Fibroblast of skin of abdomen (primary cell): ENCODE measurements at places on chromosomes 16 and 17.

- DNase-seq = no peak
Measured at GRCh38 chr16:85064186-85064585, 36.6 kb downstream of the KIAA0513 start.

GRCh38 chr17:4849011-4849536 is 15.9 kb downstream of the MINK1 start:
- no peak for DNase-seq

GRCh38 chr17:19347323-19348080 is 15.0 kb downstream of the B9D1 start:
- no peak for DNase-seq

DNA sequence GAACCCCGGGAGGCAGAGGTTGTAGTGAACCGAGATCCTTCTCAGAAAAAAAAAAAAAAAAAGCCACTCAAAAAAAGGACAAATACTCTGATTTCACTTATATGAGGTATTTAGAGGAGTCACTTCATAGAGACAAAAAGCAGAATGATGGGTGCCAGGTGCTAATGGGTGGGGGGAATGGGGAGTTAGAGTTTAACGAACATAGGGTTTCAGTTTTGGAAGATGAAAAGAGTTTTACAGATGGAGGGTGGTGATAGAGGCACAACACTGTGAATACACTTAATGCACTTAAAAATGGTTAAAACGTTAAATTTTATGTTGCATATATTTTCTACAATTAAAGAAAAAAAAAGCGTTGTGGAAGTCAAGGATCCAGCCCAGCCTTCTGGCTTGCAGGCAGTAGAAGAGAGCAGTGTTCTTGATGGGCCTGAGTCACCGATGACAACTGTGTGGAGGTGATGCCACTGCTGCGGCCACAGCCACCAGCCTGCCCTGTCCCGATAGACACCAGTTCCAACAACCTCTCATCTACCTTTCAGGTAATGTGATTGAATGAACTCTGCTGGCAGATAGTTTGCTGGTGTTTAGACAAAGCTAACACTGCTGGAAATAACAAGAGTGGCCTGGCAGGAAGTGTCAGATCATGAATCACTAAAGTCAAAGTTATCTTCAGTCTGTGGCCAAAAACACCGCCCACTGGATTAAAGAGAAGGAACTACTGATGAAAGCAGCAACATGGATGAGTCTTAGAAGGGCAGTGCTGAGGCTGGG is 49.9 kb upstream of the COX10 start:
- DNase-seq = peak; percentile 61

- no peak for DNase-seq
Measured at GRCh38 chr17:74085434-74085833, 118.0 kb upstream of the RPL38 start.

- DNase-seq = no peak
Measured at GRCh38 chr17:79156463-79157095, 82.0 kb downstream of the ENGASE start.

DNA sequence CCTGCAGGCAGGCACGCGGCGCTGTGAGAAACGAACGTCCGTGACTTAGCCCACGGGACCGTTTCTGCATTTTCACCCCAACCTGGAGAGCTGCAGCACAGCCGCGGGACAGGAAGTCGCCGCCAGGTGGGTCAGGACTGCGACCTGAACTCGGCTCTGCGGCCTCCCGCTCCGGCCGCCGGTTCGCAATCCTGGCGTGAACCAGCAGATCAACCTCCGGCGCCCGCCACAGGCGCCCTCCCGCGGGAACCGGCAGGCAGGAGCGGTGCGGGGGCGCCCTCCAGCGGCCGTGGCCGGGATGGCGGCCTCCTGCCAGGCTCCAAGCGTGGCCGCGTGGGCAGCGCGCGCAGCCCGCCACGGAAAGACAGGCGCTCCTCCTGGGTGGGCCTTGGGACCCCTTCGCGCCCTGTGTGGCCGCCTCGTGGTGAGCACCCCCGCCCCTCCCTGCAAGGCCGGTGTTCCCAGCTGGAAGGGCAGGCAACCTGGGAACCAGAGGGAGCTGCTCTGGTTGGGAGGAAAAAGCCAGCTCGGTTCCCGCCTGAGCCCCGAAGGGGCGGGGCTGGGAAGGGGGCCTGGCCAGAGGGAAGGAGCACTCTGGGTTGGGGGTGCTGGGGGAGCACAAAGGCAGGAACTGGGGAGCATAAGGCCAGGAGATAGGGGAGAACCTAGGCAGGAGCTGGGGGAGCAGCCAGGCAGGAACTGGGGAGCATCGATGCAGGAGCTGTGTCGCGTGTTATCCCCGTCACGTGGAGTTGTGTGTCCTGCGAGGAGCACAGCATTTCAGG is 28.2 kb downstream of the ACTG1 start:
- peak; percentile 75 for DNase-seq

- DNase-seq = no peak
Measured at GRCh38 chr16:28130099-28131088, 66.9 kb upstream of the GSG1L start.

DNA sequence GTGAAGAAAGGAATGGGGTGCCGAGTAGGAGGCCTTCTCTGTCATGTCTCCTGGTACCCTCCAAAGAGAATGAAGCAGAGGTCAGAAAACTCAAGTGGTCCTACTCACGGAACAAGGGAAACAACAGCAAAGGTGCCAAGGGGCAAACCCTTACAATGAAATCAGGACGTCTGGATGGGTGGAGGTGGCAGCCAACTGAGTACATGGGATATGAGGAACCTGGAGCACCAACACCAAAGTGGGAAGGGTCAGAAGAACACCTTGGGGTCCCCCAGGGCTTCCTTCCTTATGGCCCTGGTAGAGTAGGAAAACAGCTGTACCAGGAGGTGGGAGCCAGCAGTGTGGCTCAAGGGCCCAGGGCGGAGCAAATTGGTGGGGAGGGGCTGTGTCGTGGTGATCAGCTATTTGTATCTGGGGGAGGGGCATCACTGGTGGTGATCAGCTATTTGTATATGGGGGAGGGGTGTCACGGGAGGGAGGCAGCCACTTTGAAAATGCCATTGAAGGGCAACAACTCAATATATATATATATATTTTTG is 643 bp downstream of the HIGD1B start:
- DNase-seq = no peak

DNA sequence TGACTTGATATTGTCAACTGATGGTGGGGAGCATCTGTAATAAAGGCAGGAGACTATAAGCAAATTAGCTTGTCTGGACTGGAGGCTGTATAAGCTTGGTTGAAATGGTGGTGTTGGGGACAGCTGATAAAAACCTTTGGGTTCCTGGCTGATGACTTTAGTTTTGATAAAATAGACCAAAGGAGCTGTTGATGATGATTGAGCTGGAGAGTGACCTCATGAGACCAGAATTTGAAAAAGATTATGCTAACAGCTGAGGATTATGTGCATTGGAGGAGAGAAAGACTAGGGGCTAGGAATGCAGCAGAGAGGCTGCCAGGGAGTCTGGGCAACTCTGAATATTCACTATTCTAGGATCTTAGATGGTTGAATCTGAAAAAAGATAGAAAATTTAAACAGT is 8.7 kb upstream of the CDC27 start:
- DNase-seq = no peak

DNA sequence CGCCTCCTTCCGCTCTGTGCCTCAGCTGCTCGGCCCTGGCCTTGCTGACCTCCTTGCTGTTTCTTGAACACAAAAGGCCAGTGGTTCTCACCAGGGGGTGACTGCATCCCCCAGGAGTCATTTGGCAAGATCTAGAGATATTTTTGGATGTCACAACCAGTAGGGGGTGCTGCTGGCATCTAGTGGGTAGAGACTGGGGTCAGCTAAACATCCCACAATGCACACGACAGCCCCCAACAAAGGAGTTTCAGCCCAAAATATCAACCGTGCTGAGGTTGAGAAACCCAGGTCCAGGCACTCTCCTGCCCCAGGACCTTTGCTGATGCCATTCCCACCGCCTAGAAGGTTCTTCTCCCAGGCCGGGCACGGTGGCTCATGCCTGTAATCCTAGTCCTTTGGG is 39.7 kb downstream of the ABCC6 start:
- DNase-seq = no peak

DNA sequence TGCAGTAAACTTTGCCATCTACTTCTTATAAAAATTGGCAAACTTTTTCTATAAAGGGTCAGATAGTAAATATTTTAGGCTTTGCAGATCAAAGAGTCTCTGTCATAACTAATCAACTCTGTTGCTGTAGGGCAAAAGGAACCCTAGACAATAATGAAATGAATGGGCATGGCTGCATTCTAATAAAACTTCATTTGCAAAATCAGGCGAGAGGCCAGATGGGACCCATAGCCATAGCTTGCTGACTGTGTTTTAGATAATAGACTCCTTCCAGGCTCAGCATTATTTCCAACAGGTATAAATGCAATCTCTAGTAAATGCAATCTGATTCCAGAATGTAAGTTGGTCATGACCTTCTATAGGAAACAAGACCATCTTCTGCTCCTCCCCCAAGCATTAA is 490.7 kb downstream of the TOX3 start:
- DNase-seq = no peak

DNA sequence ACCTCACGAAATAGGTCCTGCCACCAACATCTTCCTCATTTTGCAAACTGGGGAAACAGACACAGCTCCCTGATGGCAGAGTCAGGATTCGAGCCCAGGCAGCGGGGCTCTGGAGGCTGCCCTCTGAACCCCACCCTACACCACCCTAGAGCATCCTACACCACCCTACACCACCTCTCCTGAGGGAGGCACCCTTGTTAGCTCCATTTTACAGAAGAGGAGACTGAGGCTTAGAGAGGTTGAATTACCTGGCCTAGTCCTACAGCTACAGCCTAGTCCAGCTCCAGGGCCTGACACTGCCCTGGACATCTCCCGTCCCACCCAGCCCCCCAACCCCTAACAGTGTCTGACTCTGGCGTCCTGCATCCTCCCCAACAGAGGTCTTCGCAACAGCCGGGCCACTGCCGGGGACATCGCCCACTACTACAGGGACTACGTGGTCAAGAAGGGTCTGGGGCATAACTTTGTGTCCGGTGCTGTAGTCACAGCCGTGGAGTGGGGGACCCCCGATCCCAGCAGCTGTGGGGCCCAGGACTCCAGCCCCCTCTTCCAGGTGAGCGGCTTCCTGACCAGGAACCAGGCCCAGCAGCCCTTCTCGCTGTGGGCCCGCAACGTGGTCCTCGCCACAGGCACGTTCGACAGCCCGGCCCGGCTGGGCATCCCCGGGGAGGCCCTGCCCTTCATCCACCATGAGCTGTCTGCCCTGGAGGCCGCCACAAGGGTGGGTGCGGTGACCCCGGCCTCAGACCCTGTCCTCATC is 3.2 kb upstream of the NECAB2 start:
- no peak for DNase-seq

DNA sequence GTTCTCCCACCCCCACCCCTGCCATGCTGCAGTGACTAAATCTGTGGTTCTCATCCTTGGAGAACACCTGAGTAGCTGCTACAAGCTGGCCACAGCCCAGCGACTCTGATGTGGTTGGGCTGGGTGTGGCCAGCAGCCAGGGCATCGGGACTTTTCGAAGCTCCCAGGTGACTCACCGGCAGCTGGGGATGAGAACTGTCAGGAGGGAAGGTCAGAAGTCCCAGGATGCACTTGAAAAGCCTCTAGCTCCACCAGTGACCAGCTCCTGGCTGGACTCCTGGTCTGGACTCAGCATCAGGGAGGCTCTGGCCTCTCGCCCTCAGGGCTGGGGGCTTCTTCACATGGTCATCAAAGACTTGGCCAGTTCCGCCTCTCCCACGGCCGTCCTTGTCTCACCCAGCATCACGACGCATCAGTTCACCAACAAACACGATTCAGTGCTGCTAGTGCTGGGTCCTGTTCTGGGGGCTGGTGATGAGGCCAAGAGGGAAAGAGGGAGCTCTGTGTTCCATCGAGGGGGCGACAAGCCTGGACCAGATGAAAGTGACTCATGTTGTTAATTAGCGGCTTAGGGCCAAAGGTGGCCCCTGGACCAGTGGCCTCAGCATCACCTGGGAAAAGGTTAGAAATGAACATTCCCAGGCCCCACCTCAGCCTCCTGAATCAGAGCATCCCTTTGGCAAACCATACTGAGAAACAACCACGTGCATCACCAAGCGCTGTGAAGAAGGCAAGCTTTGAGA is 3.9 kb upstream of the C17orf99 start:
- peak; percentile 25 for DNase-seq

- DNase-seq = no peak
Measured at GRCh38 chr16:69523566-69524305, 42.0 kb upstream of the NFAT5 start.

- peak; percentile 98 for DNase-seq
Measured at GRCh38 chr17:45092911-45093430, 31.9 kb downstream of the NMT1 start.

DNA sequence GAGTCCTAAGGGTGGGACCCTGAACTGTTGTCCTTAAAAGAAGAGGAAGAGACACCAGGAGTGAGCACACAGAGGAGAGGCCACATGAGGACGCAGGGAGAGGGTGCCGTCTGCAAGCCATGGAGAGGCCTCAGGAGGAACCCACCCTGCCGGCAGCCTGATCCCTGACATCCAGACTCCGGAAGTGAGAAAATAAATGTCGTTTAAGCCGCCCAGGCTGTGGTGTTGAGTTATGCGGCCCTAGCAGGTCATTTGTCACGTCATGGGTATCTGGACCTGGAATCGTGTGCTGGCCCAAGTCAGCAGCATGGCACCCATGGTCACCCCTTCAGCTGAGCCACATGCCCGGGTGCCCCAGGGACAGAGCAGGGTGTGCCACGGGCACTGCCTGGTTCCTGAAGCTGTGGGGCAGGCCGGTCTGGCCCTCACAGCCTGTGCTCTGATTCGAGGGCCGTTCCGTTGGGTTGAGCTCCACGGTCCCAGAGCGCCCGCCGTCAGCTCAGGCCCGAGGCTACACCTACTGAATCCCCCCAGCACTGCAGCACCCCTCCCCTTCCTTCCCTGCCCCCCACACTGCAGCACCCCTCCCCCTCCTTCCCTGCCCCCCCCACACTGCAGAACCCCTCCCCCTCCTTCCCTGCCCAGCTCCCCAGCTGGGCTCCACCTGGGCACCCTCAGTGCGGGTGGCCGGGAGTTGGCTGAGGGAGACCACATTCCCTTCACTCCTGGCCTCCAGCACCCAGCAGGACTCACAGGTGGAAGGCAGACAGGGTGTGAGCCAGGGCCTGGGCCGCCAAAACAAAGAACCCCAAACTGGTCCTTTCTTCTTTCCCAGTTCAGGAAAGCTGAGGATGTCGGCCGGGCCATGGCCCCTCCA is 2.7 kb upstream of the CCDC57 start:
- peak; percentile 37 for DNase-seq

- DNase-seq = no peak
Measured at GRCh38 chr17:53687324-53687723, 135.4 kb upstream of the KIF2B start.

DNA sequence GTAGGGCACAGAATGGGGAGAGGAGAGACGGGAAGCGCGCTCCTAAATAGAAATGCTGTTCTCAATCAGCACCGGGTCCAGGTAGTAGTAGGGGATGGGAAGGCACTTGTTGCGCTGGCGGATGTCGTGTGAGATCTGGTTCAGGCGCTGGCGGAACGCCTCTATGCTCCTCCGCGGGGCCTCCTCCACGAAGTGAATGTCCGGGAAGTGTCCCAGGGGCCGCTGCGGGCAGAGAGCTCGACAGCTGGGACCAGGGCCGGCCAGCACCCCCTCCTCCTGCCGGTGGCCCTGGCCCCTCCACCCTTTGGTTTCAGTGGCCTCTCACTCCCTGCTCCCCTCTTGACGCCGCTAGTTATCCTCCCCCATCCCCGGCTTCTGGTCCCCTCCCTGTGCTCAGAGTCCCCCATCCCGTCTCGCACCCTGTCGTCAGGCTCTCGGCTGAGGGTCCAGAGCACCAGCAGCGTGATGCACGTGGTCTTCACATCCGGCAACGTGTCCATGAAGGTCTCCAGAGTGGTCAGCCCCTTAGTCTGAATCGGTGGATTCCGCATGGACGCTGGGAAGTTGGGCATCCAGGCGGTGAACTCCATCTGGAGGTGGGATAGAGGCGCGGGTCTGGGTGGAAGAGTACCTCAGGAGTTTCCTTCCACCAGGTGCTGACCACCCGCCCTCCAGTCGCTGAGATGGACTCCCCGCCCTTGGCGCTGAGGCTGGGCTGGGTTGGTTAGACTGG is 14.6 kb downstream of the ALOX12B start:
- DNase-seq = no peak
